Kasumi-1 (cell line): ENCODE measurements at places on chromosomes 4 and X.

- no peak for DNase-seq
Observed at GRCh38 chr4:120403296-120403695, 336.6 kb upstream of the MAD2L1 start.

DNA sequence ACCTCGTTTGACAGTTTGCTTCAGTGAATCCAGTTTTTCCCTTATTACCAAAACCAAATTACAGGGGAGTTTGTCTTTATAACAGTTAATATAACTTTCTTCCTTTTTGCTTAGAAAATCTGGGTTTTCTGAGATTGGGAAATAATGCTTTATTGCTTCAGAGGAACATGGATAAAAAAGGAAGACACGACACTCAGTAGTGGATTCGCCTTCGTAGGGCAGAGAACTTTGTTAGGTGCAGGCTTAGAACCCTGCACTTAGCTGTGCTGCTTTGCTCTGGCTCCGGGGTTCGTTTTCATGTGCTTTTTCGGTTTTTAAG is 188.2 kb downstream of the SOWAHB start:
- no peak for DNase-seq

- no peak for DNase-seq
Observed at GRCh38 chr4:67743194-67743593, 11.0 kb downstream of the GNRHR start.

GRCh38 chr4:183287309-183287659 is 32.8 kb downstream of the CLDN22 start:
- DNase-seq, result no peak

GRCh38 chr4:67659065-67659464 is 41.9 kb downstream of the UBA6 start:
- DNase-seq, result no peak
